Transverse colon (tissue), 4 donors: ENCODE measurements at places on chromosomes 5 and 9. TPM values are rescaled to one million over a fixed set of nuclear protein-coding genes. Genes with fewer than 3 reads are reported as not detected.

GRCh38 chr9:93585695-93586094, 9.3 kb downstream of the PHF2 start:
- no peak for DNase-seq

GRCh38 chr5:26205121-26205520, 833.3 kb downstream of the CDH9 start:
- no peak for DNase-seq

DNA sequence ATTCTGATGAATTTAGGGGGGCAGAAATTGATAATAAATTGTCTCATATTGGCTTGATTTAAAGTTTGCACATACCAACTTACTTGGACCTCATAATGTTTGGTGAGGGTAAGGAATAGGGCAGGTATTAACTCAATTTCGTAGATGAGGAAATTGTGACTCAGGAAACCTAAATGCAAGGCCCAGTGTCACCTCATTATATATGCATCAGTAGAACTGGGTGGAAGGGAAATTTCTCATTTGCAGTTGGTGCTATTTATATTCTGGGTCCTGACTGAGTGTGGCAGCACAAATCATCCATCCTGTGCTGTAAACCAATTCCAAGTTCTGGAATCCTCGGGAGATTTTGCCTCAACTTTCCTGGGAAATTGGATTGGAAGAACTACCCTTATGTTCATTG, 103.0 kb downstream of the SPATA31D1 start:
- DNase-seq, result no peak

- DNase-seq, result no peak
Measured at GRCh38 chr5:36422952-36423351, 121.2 kb upstream of the RANBP3L start.

GRCh38 chr9:36817160-36817834, 216.8 kb downstream of the PAX5 start:
- DNase-seq, result no peak

DNA sequence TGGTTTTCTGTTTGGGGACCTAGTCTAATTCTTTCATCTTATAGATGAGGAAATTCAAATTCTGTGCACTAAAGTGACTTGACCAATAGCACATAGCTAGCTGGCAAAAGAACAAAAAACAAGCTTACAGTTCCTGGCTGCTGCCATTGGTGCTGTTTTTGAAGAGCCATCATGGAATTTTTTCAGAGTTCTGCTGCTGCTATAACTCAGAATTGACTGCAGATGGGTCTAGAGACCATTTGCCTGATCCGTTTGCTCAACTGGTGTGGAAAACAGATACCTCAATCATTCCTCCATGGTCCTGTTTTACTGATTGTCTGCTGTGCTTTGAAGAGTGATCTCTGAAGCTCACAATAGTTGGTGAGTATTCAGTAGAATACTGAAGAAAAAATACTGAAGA, 15.2 kb downstream of the FBXL7 start:
- no peak for DNase-seq

GRCh38 chr9:30584559-30584958, 1799.9 kb upstream of the ACO1 start:
- no peak for DNase-seq

GRCh38 chr9:107389617-107390071, 99.9 kb downstream of the KLF4 start:
- peak; percentile 22 for DNase-seq

DNA sequence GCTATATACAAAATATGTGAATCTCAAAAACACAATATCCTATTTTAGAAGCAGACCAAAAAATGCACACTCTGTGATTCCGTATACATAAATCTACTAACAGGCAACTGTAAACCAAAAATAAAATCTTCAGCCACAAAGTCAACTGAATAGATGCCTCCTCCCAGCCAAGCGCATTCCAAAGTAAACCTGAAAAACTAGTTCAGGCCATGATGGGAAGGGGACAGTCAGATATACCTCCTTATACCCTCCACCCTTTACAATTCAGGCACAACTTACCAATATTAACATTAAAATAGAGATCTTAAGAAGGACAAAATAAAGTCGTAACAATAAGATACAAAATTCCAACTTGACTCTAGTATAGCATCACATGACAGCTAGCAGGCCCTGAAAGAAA, 1604.5 kb upstream of the NUDT12 start:
- no peak for DNase-seq

GRCh38 chr5:108878756-108879155, 131.1 kb downstream of the FER start:
- no peak for DNase-seq

- no peak for DNase-seq
Measured at GRCh38 chr9:91445135-91445534, 21.5 kb upstream of the NFIL3 start.

DNA sequence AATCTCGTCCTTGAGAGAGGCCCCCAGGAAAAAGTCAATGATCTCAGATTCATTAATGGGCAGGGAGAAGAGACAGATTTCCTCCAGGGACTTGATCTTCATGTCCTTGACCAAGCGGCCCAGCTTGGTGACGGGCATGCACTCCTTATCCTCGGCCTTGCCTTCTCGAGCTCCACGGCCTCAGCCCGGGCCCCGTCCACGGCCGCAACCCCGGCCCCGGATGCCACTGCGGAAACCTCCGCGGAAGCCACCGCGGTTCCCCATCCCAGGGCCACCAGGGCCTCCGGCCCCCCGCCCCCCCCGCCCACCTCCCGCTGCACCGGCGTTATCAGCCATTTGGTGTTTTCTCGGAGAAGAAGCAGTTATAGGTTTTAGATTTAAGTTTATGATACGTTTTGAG, 18.3 kb downstream of the INVS start:
- DNase-seq, result no peak

GRCh38 chr5:124176692-124177091, 569.7 kb downstream of the ZNF608 start:
- DNase-seq, result no peak

- no peak for DNase-seq
Measured at GRCh38 chr5:158525663-158526062, 574.1 kb downstream of the EBF1 start.

- no peak for DNase-seq
Measured at GRCh38 chr5:123450640-123451039, 27.4 kb upstream of the CEP120 start.

- DNase-seq, result no peak
Measured at GRCh38 chr9:114203410-114204140, 48.2 kb downstream of the COL27A1 start.

DNA sequence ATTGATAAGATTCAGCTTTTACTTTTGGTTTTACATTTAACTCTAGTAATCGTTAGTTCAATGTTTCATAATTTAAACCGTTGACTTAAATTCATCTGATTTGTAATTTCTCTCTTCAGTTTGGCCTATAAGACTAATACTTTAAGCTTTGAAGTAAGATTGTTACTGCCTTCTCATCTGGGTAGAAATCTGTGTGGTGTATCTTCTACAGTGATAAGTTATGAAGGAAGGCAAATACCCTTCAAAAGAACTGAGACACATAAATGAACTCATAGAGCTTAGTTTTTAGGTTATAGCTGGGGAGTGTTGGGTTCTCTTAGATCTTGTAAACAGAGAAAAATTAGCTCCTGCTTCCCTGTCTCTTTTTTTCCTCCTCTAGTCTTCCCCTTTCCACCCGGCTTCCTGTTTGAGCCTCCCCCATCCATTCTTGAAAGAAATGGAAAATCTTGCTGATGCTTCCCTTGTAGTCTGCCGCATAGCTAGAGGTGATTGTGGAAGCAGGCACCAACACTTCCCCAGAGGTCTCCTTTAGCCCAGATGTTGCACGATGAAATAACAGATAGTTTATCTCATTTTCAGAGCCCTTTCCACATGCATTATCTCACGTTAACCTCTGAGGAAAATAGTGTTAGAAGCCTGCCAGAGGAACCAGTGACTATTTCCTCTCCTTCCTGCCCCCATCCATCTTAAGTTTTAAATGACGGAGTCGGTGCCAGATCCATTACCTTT, 2.0 kb upstream of the F2RL2 start:
- no peak for DNase-seq

TSLP gene
- not detected for total RNA-seq

HTR1A gene
- total RNA-seq, result not detected

C9orf50 gene
- total RNA-seq, result not detected

BARX1 gene
- not detected for total RNA-seq

PCDHGB3 gene
- 1.4 TPM for total RNA-seq

BHMT2 gene
- total RNA-seq, result 12.1 TPM

CDC20B gene
- total RNA-seq, result not detected
